Mesenteric fat pad (tissue), 1 donor: ENCODE measurements at places on chromosomes 1 and 21.

GRCh38 chr1:184408580-184408979, 21.8 kb downstream of the C1orf21 start:
- no peak for DNase-seq

DNA sequence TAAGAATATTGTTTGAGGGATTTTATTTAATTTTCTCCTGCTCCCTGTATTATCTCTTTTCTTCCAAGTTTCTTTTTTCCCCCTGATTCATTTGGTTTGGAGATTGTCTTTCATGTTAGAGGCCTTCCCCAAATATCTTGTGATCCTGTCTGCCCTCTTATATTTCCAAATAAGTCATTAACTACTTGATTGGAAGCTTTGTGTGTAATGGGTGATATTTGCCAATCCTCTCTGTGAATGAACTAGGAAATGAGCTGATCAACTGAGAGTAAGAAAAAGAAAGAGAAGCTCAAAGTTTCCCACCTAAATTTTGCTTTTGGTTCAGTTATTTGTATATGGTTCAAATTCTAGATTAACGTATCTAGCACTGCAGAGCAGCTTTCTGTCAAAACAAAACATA, 23.6 kb upstream of the LY9 start:
- DNase-seq: no peak

GRCh38 chr1:205827623-205828022, 14.6 kb upstream of the SLC41A1 start:
- no peak for DNase-seq

DNA sequence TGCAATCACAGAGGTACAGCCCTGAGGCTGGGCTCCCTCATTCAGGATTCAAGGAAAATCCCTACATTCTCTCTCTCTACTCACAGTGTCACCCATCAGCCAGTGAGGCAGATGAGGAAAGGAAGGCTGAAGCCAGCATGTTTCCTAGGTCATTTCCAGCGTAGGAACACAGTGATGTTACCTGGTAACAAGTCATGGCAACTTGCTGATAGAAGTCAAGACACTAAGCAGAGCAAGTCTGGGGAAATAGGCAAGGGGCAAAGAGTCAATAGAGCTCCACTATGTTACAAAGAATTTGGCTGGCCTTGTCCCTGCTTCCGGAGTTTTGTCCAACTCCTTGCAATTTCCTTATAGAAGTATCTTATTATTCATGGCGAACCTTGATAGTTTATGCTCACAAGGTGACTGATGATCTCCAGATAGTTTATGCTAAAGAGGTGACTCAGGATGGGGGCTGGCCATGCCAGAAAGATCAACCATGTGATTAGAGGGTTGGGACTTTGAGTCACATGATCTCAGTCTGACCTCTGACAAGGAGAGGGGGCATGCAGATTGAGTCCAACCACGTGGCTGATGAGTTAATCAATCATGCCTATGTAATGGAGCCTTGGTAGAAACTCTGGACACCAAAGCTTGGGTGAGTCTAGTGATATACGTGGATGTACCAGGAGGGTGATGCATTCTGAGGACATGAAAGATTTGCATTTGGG, 51.1 kb downstream of the SUSD4 start:
- DNase-seq: no peak

- DNase-seq: no peak
Measured at GRCh38 chr1:187471555-187471954, 642.8 kb downstream of the PLA2G4A start.

GRCh38 chr1:88302843-88303486, 381.1 kb upstream of the PKN2 start:
- no peak for DNase-seq

DNA sequence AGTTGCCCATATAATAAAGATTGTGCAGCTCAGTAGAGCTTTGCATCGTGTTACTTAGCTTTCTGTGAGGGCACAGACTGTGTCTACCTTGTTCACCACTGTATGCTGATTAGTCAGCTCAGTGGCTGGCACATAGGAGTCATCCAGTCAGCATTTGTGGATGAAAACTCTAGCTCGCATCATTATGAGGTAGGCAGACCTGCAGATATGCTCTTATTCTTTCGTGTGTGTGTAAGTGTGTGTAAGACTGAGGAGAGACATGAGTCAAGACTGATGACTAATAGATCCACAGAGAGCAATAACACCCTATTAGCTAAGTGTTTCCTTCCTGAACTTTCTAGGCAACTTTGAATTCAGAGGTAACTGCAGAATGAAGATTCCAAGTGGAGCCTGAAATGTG, 17.1 kb downstream of the TTF2 start:
- no peak for DNase-seq

- no peak for DNase-seq
Measured at GRCh38 chr1:17635811-17636210, 96.3 kb downstream of the ARHGEF10L start.

- DNase-seq: no peak
Measured at GRCh38 chr1:53049574-53049967, 12.4 kb upstream of the PODN start.

DNA sequence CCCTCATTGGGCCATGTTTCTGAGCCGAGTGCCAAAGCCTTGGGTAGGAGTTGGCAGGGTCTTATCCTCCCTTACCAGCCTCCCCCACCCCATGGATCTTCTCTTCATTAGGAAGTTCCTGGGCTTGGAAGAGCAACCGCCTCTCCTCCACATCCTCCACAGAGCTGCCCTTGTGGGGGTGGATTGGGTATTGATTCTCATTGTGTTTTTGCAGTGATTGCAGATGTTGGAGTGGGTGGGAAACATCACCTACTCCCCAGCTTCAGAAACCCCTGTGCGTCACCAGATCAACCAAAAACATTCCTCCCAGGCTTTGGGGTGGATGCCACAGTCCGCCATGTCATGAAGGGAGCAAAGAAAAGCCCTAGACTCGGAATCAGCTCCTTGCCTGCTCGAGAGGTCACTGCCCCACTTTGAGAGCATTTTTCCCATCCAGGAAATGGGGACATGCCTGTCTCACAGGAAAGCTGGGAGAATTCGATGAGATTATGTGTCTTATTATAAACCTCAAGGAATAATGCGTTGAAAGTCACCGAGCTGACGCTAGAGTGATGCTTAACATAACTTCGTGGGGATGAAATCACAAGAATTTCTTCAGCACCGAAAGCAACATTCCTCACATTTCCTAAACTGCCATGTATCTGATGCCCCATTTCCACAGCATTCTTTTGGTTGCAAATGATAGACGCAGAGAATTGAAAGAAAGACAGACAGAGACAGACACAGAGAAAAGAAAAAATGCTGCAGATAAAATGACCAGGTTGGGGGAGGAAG, 44.7 kb upstream of the ZBTB40 start:
- DNase-seq: peak; percentile 1

GRCh38 chr1:157289424-157290105, 151.4 kb upstream of the ETV3 start:
- no peak for DNase-seq

DNA sequence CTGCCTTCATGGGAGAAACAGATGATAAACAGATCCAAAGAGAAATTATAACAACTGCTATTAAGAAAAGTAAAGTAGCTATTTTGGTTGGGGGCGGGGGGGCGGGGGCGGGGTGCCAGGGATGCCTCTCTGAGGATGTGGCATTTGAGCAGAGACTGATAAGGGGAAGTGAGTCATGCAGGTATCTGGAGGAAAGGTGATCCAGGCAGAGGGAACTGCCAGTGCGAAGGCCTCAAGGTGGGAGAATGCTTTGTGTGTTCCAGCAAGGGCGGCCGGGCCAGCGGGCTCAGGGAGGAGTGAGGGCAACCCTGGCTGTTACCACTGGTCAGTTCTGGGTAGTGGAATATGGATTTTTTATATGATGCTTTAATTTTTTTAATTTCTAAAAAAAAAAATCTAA, 7.0 kb upstream of the TNFRSF1B start:
- no peak for DNase-seq

DNA sequence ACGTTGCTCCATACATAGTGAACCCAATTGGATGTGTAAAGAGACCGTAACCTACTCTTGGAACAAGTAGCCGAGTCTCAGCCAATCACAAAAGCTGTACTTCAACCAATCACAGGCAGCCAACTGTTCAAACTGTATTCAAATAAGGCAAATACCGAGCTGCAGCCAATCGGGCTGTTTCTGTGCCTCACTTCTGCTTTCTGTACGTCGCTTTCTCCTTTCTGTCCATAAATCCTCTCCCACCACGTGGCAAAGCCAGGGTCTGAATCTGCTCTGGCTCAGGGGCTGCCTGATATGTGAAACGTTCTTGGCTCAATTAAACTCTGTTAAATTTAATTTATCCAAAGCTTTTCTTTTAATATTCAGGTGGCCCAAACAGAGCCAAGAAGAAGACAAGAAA, 210.3 kb downstream of the URB2 start:
- no peak for DNase-seq

DNA sequence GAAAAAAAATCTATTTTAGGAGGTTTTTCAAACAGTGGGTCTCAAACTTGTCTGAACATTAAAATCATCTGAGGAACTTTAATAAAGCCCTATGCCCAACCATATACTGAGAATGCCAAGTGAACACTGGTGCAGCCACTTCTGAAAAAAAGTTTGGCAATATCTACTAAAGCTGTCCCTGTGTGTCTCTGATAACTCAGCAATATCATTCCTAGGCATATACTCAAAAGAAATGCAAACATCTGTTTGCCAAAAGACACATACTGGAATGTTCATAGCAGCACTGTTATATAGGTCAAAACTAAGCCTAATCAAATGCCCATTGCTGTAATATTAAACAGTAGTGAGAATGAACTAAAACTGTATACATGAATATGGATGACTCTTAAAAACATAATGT, 74.2 kb upstream of the RGS4 start:
- DNase-seq: no peak

DNA sequence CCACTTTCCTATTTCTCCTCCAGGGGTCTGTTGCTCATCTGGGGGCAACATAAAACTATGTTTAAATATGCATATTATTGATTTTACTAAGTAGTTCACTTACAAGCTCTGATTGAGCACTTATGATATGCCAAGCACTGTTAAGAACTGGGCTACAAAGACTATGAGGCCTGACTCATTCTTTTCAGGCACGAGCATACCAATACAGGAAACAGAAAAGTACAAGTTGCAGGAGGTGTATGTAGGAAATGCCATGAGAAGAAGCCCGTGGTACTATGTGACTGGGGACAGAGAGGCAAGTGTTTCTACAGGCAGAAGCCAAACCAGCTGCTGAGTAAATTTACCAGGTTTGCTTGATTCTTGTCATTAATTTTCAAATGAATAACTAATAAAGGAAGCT, 120.4 kb upstream of the PTGFR start:
- no peak for DNase-seq

DNA sequence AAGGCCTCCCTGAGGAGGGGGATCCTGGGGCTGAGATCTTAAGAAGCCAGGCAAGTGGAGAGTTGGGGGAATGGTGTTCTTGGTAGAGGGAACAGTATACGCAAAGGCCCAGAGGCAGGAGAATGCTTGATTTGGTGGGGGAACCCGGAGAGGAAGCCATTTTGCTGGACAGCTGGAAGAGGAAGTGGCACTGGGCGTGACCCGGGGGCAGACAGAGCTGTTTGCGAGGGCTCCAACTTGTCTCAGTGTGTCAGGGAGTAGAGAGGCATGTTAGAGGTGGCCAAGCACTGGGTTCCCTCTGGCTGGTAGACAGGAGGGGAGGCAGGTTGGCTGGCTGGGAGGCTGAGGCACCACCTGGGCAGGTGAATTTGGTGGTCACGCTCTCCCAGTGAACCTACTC, 96.3 kb upstream of the ACTL8 start:
- no peak for DNase-seq

- DNase-seq: peak; percentile 67
Measured at GRCh38 chr1:155934936-155935590, 850 bp upstream of the KHDC4 start.
